ENCODE measurements at places on chromosomes 1 and 21. TPM values are rescaled to one million over a fixed set of nuclear protein-coding genes. Genes with fewer than 3 reads are reported as not detected.

The DNM3 gene
- 3.3 TPM for total RNA-seq

The AQP10 gene
- total RNA-seq, result not detected

DNA sequence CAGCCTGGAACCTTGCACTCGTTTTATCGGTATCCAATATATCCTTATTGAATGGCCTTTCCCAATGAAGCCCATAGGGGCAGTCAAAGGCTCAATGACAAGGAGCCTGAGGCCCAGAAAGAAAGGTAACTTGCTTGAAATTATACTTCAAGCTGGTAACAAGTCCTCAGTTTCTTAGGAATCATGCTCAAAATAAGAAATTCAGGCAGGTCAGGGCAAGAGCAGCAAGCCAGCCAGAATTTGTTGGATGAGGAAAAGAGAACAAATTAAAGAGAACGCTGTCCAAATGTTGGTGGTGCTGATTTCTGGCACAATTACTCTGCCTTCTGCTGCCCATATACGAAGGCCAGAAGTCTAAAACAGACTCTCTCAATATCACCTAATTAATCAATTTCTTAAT, 77.6 kb downstream of the DDX20 start:
- no peak overlapping the region for H3K4me3 ChIP-seq
- no peaks in the 10 kb centered on the region for H3K36me3 ChIP-seq
- H3K4me1 ChIP-seq, result no peaks in the 10 kb centered on the region
- no peak overlapping the region for H3K27ac ChIP-seq

The CYP4Z1 gene
- not detected for total RNA-seq

- peak overlapping the region; percentile 91 for H3K4me3 ChIP-seq
- DNase-seq, result peak; percentile 56
- peaks cover 34% of the 10 kb centered on the region for H3K4me1 ChIP-seq
Observed at GRCh38 chr1:201740086-201740541, 88.8 kb upstream of the IPO9 start.

Measured in H9 (cell line).